ENCODE measurements at places on chromosomes 5 and 9. TPM values are rescaled to one million over a fixed set of nuclear protein-coding genes. Genes with fewer than 3 reads are reported as not detected.

The RNF183 gene
- total RNA-seq, result not detected

The ANKRD55 gene
- total RNA-seq, result 0.79 TPM

The GDNF gene
- 0.62 TPM for total RNA-seq

The SPATA31A3 gene
- total RNA-seq, result not detected

DNA sequence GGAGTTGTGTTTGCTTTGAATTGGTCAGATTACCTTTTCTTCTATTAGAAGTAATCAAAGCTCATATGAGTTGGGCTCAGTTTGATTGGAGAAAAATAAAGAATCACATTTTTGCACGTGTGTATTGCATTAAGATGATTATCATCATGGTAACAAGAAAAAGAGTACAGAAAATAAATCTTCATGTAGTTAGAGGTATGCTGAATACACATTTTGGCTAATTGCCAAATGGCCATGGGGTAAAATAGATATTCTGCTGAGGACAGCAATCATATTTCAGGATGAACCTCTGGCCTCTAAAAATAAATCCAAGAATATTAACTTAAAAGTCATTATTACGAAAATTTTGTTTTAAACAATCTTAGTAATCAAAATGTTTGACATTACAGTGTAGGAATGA is 38.9 kb upstream of the GNAQ start:
- DNase-seq, result no peak

- DNase-seq, result no peak
Observed at GRCh38 chr9:18920141-18921084, 112.6 kb downstream of the SAXO1 start.

All from posterior vena cava (tissue), 2 donors.